Hematopoietic multipotent progenitor cell (in vitro differentiated cells): ENCODE measurements at places on chromosomes 1 and 21. TPM values are rescaled to one million over a fixed set of nuclear protein-coding genes. Genes with fewer than 3 reads are reported as not detected.

Gene PLA2G2D
- total RNA-seq, result under 0.01 TPM

DNA sequence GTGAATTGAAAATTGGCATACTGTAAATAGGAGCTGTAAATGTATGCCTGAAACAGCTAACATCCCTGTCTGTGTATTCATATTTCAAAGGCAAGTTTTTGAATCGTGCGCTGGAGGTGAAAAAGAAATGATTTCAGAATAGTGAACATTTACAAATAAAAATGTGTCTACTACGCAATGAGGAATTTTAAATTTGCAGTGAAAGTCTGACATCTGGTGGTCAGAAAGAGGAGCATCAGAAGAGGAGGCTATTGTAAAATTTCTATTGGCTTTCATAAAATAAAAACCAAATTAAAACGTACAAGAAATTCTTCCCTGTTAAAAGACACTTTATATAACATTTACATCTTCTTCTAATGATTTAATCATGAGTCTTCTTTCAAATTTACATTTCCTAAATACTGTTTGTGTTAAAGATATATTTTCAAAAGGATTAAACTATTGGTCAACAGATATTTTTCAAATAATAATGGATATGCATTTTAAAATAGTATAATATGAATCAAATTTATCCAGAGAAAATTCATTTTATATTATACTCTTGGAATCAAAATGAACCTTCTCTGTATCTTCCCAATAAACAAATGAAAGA is 113.7 kb upstream of the RRP15 start:
- peak; percentile 60 for DNase-seq

GRCh38 chr1:162722036-162722435 is 68.5 kb upstream of the HSD17B7 start:
- no peak for DNase-seq

GRCh38 chr21:41396558-41397075 is 29.4 kb upstream of the MX1 start:
- DNase-seq, result peak; percentile 22

DNA sequence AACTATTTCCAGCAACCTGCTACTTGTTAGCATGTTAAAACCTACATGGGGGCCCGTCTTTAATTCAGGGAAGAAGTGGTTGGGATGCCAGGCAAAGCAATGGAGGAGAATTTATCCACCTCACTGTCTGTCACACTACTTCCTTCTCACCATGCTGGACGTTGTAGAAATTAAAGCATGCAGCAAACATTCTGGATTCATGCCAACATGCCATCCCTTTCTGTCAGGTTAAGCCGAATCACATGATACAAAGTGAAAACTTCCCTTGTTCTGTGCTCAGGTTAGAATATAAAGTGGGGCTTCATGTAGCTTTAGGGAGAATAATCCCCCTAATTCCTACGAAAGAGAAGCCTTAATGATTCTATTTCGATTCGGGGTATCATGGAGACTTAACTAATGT is 95.5 kb downstream of the ERG start:
- DNase-seq, result no peak

DNA sequence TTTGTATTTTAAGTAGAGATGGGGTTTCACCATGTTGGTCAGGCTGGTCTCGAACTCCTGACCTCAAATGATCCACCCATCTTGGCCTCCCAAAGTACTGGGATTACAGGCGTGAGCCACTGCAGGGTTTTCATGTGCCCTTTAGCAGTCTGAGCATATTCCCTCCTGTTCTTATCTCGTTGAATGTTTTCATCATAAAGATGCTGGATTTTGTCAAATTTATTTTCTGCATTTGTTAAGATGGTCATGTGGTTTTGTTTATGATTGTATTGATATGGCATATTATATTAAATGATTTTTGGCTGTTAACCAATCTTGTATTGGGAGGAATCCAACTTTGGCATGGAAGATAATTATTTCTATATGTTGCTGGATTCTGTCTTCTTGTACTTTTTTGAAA is 8.8 kb downstream of the JMJD4 start:
- DNase-seq, result no peak
